ENCODE measurements at places on chromosomes 1 and 21.
A peak's percentile ranks its signal among the peaks of the same experiment; 100 is the strongest.

- no peak for DNase-seq
Measured at GRCh38 chr1:29786791-29787732, 550.7 kb downstream of the PTPRU start.

- DNase-seq: peak; percentile 50
Measured at GRCh38 chr1:78497201-78497600, 6.4 kb downstream of the PTGFR start.

- DNase-seq: no peak
Measured at GRCh38 chr1:184456189-184456588, 69.4 kb downstream of the C1orf21 start.

DNA sequence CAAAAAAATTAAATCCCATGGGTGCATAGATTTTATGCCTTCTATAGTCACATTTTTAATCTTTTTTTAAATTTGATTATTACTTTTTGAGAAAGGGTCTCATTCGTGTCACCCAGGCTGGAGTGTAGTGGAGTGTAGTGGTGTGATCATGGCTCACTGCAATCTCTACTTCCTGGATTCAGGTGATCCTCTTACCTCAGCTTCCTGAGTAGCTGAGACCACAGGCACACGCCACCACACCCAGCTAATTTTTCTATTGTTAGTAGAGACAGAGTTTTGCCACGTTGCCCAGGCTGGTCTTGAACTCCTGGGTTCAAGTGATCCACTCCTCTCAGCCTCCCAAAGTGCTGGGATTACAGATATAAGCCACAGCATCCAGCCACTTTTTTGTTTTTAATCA, 10.4 kb downstream of the CBR3 start:
- no peak for DNase-seq

- DNase-seq: no peak
Measured at GRCh38 chr1:160639652-160640051, 7.2 kb downstream of the SLAMF1 start.

GRCh38 chr1:6030132-6030531, 15.6 kb upstream of the KCNAB2 start:
- DNase-seq: no peak

- peak; percentile 65 for DNase-seq
Measured at GRCh38 chr21:16046656-16047330, 317.0 kb downstream of the USP25 start.

DNA sequence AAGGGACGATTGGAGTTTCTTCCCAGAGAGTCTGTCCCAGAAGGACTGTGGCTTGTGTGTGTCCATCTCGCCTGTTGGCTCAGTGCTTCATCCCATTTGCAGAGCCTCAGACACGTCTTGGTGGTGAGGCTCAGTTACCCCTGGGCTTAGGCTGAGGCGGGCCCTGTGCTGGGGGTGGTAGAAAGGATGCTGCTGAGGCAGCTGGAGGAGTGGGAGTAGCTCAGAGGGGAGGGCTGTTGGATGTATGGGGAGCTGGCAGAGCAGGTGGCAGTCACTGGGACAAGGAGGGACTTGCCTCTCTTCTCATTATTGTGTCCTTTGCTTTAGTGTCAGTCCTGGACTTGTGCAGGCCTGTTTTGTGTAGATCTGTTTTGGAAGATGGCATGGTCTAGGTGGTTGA, 7.3 kb upstream of the MIIP start:
- DNase-seq: no peak

- DNase-seq: no peak
Measured at GRCh38 chr1:186491336-186491735, 30.4 kb upstream of the PDC start.

DNA sequence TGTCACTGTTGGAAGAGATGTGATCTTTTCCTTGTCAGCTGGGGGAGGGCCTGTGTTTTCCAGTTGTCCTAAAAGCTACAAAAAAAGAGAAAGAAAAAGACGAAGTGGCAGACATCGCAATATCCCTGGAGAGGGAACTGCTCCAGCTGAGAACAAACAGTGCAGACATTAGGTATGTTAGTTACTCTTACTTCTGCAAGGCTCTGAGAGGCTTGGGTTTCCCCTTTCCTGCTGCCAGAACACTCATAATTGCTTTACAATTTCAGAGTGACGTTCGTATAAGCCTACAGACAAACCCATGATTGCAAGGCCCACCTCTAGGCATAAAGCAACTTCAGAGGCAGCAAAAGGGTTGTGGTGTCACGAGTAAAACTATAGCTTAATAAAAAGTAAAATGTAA, 31.1 kb downstream of the CD160 start:
- no peak for DNase-seq

DNA sequence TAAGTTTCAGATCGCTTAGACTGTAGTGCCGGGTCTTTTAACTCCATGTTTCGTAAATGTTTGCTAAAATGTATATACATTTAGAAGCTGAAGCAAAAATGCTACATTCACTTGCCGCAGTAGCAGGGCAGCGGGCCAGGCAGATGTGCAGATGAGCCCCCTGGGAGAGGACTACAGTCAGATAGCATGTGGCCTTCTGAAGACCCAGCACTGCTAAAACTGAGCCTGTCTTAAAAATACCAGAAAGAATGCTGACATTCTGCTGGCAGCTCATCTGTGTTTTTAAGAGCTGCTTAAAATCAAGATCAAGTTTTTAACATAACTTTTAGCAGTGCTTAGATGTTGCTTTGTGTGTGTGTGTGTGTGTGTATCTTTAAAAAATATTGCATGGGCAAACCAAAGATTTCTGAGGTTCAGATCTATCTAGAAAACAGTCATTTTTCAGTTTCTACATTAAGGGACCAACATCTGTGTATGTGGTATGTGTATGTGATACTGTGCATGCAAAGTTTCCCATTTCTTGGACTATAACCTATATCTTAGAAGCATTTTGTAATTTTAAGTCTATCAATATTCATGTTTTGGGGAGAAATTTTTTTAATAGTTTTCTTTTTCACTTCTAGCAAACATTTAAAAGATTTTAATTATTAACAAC, 31.7 kb downstream of the CHRM3 start:
- DNase-seq: no peak

- DNase-seq: no peak
Measured at GRCh38 chr1:77467021-77467595, 185.3 kb downstream of the AK5 start.

GRCh38 chr21:34154878-34155277, 81.5 kb downstream of the MRPS6 start:
- DNase-seq: no peak

DNA sequence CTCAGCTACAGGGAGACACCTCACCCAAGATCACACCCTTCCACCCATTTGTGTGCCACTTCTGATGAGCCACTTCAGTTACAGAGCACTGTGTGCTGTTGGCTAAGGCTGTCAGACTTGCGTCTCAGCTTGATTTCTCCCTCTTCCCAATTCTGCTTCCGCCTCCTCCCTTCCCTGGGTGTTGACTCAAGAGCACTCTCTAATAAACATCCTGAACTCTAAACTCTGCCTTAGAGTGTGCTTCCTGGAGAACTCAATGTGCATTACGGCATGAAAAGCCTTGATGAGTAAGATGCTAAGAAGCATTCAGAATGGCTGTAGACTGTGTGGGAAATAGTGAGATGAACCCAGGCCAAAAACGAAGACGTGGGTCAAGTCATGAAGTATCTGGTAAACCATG, 54.9 kb upstream of the S1PR1 start:
- DNase-seq: no peak

GRCh38 chr1:232130815-232131480, 499.0 kb downstream of the SIPA1L2 start:
- DNase-seq: no peak

DNA sequence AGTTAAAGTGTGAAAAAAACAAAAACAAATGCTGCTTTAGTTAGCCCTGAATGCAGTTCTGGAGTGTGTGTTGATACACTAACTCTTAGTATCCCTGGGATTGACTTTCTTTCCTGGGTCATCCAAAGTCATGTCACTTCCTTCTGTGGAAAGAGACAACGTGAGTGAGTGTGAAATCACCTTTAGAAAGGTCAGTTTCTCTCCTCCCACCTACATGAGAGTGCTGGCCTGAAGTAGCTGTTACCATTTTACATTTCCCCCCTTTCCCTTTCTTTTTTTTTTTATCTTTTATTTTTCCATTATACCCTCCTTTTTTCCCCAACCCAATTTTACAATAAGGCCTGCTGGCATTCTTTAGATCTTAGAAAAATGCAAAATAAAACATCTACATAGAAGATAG, 55.2 kb downstream of the CENPF start:
- no peak for DNase-seq

DNA sequence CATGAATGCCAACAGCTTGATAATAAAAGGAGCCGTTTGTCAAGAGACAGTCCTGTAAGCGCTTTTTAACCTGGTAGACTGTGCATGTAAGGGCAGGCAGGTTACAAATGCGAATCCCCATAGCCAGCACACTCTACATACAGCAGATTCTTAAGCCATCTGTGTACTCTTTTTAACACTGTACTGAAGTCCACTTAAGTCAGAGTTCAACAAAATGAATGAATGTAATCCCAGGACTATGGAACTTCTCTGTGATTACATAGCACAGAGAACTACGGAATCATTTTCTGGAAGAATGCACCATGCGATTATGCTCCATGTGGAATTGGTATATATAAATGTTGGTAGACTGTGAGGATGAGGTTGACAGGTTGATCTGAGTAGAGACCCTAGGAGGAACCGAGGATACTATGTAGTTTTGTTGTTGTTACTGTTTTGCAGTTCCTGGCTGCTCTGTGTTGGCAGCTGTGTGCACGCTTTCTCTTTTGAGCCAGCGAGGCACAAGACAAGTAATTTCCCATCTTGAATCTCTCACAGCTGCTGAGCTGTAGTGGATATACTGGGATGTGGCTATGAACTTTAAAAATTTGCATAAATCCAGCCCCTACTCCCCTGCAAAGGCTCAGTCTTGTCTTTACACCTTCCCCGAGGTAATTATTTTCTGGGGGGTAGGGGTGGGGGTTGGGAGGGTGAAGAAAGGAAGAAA, 21.9 kb downstream of the LRRC8D start:
- peak; percentile 53 for DNase-seq

DNA sequence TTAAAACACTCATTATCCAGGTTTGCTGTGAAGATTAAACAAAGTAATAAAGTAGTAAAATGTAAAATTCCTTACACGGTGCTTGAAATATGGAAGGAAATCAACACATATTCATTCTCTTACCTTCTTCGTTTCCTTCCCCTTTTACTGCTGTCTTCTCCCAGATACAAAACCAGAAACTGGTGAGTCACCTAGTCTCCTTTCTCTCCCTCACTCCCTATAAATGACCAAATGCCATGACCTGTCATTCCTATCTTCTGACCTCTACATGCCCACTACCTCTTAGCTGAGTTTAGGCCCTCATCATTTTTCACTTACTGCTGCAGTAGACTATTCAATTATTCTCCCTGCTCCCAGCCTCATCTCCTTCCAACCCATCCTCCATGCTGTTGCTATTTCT, 4.3 kb upstream of the NR1I3 start:
- DNase-seq: no peak

DNA sequence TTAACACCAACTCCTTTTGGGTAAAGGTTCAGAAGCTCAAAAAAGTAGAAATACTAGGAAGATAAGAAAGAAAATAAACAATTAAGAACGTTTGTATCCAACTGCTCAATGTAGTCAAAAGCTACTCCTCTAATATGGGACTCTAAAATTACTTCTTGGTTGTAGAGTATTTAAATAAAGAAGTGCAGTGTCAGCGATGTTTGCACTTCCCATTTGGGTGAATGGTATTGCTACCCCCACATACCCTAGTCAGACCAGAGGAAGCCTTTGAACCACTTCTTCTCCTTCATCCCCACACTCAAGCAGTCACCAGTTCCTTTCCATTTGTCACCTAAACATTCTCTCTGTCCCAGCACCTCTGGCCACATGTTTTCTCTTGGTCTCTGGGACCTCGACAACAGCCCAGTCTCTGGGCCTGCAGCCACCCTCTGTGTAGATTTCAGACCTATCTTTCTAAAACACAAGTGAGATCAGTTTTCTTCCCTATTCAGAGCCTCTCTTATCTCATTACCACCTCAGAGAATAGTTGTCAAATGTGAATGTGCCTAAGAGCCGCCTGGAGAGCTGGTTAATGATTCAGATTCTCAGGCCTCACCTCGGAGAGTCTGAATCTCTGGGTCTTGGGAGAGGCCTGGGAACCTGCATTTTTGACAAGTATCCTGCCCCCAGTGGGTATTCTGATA, 109.8 kb downstream of the OMA1 start:
- DNase-seq: no peak

DNA sequence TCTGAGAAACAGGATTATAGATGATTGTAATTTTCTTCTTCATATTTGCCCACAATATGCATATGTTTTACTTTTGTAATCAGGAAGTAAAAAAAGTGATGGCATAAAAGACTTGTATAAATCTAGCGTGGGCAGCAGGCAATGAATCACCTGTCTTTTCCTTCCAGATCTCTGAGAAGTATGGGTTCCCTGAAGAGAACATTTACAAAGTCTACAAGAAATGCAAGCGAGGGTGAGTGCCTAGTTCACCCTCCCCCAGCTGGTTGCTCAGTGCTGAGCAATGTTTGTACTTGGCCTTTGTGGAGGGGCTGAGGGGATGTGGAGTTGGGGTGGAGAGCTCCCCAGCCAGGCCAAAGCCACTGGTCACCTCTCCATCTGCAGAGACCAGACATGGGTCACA, 30.7 kb downstream of the GRHL3 start:
- DNase-seq: peak; percentile 57

DNA sequence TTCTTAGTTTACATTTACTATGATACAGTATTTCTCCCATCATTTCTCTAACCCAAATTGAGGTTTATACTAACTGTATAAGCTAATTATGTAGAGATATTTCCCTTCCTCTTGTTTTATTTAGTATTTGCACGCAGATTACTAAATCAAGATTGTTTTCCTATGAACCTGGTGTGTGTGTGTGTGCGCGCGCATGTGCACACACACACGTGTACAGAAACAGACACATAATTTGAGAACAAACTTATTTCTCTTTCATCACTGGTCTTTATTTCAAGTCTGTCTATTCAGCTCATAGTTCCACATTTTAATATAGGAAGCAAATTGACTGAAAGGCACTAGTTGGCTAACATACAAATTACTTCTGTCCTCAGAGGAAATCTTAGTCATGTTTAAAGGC, 19.7 kb upstream of the COL24A1 start:
- no peak for DNase-seq

DNA sequence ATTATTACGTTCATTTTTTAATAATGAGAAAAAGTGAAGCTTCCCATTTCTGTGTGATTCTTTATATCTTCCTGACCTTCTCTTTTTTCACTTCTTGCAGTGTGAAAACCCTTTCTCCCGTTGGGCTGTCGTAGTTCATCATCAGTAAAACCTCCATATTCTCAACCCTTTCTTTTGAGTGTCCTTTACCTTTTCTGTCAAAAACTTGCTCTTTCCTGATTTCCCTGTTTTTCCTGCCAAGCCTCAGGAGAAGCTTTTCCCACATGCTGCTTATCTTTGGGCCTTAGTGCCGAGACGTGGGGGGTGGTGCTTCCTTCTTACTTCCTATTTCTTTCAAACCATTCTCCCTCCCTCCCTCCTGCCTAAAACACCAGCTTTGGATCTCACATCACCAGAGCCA, 46.1 kb downstream of the UCK2 start:
- DNase-seq: no peak

- peak; percentile 53 for DNase-seq
Measured at GRCh38 chr1:100710906-100711682, 8.4 kb upstream of the VCAM1 start.

Measured in GM23248 (cell line).